ENCODE measurements at places on chromosomes 12 and 14.
A peak's percentile ranks its signal among the peaks of the same experiment; 100 is the strongest.

DNA sequence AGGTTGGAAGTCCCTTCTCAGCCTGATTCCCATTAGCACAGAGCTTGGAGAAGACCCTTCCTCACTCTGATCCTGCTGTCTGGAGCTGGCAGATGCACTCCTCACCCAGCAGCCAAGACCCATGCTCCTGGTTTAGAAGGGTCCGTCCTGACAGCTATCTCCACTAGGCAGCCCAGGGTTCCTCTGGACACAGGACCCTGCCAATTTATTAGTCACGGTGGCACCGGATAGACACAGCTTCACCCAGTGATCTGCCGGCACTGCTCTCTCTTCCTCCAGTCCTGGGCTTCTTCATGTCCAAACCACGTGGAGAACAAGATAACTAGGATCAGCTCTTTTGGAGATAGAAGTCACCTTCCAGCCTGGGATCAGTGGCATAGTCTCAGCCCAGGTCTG is 26.2 kb upstream of the TCL1B start:
- DNase-seq: no peak

DNA sequence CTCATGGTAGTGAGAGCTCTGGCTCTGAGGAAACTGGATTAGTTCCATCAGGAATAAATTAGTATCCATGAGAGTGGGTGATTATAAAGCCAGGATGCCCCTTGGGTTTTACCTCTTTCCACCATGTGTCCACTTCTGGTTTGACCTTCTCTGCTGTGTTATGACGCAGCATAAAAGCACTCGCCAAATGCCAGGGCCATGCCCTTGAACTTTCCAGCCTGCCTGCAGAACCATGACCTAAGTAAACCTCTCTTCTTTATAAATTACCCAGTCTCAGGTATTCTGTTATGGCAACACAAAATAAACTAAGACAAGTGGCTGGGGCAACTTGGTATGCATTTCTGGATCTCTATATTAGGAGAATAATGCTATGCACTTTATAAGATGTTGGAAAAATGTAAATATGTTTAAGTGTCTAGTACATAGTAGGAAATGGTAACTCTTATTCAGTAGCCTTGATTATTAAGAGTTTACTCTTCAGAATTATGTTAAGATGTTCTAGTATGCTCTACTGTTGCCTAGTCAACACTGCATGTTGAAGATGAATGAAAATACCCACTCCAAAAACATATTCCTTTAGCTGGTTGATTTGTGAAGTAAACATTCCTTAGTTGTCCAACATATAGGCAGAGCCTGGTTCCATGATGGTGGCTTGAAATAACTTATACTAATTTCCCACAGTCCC is 455.6 kb upstream of the TMPO start:
- no peak for DNase-seq

- DNase-seq: no peak
Measured at GRCh38 chr14:36580141-36580855, 2.1 kb downstream of the NKX2-8 start.

DNA sequence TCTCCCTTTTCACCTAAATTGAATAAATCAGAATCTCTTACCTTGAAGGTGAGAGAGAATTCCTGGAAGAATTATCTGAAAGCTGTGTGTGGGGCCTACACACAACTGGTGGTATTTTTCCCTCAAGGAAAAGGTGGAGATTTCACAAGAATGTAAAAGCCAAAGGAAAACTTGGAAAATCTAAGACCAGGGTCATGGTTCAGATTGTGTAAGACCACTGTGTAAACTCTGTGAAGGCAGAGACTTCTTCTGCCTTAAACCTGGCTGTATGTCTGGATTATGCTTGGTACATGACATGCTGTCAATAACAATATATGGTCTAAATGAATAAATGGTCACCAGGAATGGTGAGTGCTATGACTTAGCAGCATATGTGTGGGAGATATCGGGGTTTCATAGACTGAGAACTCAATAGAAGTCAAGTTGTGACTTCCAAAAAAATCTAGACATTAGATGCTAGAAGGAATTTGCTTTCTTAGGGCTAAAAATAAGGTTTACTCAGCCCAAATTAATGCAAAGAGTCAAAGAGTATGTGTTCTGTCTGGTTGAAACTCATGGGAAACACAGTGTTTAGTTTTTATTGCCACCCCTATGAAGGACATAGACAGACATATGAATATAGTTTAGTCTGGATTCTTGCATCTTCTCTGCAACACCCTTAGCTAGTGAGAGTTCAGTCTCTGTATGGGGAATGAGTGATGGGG is 163.7 kb downstream of the SNAPC1 start:
- no peak for DNase-seq

GRCh38 chr14:101810897-101811621 is 49.5 kb downstream of the PPP2R5C start:
- DNase-seq: peak; percentile 46

DNA sequence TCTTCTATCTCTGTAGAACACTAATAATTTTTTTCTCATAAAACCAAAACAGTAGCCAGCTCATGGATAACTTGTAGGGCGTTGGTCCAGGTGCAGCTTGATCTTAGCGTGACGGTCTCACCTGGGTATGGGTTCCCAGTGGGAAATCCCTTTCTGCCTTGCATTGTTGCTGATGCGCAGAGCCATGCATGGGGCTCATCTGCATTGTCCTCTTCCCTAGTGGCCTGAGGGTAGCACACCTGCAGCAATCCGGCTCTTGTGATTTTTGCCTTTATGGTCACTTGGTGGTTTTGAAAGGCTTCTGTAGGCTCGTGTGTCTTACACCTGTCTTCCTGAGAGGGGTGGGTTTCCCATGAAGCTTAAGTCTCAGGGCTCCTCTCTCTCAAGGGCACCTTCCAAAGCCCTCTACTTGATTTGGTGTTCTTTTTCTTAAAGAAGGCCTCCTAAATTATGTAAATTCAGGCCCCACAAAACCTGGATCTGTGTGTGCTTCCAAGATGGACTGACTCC is 130.6 kb downstream of the PRKCH start:
- no peak for DNase-seq

DNA sequence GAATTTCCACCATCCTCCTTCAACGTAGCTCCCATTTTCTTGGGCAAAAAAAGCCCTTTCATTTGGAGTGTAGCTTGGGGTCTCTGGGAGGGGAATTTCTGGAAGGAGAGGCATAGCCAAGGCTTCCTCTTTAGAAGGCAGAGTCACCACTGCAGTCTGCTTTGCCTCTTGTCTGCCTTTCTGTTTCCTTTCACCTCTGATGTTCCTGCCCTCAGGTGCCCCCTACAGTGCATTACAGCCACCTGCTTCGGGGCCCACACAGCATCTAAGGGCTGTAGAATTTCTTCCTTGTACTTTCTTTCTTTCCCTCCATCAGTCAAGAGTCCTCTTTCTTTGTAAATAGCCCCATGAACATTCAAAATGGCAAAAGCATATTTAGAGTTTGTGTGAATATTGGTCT is 1313.9 kb downstream of the TMEM121 start:
- DNase-seq: peak; percentile 44

GRCh38 chr12:15522574-15523187 is 200.4 kb downstream of the PTPRO start:
- DNase-seq: no peak

DNA sequence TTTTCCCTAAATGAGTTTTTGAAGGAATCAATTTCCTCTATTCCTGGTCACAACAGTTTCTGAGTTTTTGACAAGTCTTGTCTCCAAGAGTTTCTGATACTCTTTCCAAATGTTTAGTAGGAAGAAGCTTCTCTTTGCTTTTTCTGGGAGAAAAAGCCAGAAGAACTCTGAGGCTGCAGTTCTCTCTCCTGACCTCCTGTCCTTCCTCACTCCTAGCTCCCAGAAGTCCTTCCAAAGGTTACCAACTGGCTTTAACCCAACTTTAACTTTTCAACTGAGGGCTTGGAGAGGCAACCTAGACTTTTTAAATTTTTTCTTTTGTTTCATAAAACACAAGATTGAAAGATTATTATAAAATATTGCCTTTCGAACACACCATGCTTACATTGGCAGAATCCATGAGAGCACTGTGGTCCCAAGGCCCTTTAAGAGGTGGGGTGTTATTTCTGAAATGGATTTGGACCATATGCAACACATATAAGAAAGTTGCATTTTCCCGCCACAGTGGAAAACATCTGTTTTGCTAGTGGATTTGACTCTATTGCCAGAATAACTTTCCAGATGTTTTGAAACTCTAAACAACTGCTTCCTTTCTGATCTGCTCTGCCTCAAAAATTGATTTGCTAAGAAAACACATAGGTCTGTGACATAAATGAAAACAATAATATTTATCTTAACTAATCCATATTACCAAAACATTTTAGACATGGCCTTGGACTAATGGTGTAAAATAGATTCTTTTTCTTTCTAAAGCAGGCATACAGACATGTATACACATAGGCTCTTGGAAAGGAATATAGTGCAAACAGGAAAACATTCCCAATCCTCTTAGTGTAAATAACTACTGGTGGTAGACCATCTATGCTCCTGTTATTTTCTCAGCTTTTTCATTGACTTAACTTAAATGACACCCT is 22.3 kb upstream of the EPS8 start:
- no peak for DNase-seq

DNA sequence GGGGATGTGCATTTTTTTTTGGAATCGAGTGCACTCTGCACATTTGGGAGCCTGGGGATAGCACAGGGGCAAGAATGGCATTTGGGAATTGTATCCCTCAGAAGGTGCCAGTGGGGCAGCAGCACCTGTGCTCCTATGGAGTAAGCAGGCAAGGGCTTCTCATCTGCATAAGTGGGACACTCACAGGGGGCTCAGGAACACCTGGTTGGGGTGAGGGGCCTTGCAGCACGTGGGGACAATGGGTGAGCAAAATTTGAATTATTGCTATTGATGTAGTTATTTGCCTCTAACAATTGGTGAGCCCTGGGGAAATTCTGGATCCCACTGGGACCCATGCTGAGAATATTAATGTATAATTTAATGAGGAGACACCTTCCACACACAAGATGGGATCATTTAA is 274.2 kb downstream of the TTC6 start:
- DNase-seq: no peak

DNA sequence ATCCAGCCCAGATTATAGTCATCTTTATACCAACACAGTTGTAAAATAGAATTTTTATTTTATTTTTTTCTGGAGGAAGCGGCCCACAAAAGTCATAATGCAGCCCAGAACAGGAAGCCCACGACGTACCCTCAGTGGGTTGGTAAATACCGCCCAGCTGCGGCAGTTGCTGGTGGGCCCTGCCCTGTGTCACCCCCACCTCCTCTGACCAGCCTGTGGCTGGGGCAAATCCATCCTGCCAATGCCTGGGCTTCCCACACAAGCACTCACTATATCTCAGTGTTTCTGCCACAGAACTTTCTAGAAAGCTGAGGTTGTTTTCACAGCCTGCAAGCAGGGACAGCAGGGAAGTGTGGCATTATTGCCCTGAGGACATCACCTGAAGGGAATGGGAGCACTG is 171.4 kb upstream of the GSC start:
- DNase-seq: no peak

Measured in CD4-positive, alpha-beta T cell treated with Interleukin-6 for 4 hours (primary cell).